Colonic mucosa (tissue), 4 donors: ENCODE measurements at places on chromosomes 11 and 22.

DNA sequence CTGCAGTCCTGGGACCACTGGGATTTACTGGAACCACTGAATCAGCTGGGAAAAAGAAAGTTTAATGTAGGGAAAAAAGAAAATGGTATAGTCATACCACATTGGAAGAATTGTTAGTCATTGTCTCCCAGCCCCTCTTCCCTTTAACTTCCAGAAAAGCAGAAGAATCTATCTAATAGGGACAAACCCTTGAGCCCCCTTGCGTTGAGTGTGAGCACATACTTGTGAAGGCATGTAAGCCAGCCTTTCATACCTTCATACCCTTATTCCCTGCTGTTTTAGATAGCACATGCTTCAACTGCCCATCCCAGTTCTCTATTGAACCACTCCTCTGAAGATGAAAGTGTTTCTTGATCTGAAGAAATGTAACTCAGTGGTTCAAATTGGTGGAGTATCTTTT lies 6.6 kb downstream of the TREH start:
- DNase-seq: no peak

GRCh38 chr11:24198481-24198880 lies 298.4 kb upstream of the LUZP2 start:
- DNase-seq: no peak

DNA sequence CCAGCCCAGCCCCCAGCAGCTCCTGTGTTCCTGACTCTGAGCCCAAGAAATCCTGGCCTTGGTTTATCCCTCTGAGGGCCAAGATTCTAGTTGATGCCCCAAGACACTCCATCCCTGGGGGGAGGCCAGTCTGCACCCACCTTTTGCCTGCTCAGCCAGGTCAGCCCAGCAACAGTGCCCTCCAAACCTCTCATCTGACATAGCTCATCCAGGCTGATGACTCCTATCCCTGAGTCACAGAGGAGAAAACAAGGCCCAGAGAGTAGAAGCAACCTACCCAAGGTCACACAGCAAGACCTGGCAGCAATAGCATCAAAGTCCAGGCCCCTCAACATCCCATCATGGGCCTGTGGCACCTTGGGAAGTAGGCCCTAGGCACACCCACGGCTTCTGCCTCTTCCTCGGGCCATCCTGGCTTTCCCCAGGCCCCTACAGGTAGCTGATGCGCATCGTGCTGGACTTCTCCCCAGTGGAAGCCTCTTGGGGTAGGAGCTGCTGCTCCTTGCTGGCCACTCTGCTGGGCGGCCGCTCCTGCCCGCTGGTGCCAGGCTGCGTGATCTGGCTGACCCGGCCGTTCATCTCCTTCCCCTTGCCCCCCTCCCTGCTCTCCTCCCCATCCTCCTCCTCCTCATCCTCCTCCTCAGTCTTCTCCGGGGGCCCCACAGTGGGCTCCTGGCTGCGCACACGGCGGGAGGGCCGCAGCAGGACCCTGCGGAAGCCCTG lies 6.0 kb downstream of the SSTR3 start:
- no peak for DNase-seq

- peak; percentile 60 for DNase-seq
These were observed 6.2 kb downstream of the TBX1 start for GRCh38 chr22:19766511-19767426.

- DNase-seq: no peak
These were observed 64.2 kb upstream of the KCNQ1OT1 start for GRCh38 chr11:2763984-2764383.

DNA sequence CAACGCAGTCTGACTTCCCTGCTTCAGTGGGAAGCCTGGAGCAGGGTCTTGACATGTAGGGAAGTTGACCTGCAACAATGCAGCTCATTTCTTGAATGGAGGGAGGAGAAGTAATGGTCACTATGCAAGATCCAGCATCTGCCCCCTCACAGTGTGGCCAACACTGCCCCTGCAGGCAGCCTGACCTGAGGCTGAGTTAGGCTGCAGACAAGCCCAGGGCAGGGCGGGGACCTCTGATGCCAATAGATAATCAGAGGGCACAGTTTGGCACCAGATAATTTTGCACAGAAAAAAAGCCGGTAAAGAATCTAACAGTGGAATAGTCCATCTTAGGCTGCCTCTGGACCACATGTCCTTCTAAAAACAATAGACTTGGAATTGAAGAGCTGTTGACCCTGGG lies 182.3 kb downstream of the DSCAML1 start:
- DNase-seq: no peak

DNA sequence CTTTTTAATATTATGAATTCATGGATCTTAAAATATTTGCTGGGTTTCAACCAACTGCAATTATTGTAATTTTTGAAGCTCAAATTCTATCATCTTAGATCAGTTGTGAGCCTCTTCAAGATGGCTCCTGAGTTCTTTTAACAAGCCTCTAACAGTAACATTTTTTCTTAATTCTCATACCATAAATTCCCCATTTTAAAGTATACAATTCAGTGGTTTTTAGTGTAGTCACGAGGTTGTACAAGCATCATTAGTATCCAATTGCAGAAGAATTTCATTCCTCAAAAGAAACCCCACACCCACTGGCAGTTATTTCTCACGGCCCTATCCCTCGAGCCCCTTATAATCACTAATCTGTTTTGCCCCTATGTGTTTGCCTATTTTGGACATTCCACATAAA lies 270.8 kb downstream of the SBF2 start:
- no peak for DNase-seq
